ENCODE measurements at places on chromosomes 2 and 18.
A peak's percentile ranks its signal among the peaks of the same experiment; 100 is the strongest.

GRCh38 chr2:169507698-169508097, 1.8 kb upstream of the KLHL41 start:
- peak; percentile 75 for DNase-seq

- no peak for DNase-seq
Measured at GRCh38 chr2:217810260-217810659, 192.5 kb downstream of the TNS1 start.

DNA sequence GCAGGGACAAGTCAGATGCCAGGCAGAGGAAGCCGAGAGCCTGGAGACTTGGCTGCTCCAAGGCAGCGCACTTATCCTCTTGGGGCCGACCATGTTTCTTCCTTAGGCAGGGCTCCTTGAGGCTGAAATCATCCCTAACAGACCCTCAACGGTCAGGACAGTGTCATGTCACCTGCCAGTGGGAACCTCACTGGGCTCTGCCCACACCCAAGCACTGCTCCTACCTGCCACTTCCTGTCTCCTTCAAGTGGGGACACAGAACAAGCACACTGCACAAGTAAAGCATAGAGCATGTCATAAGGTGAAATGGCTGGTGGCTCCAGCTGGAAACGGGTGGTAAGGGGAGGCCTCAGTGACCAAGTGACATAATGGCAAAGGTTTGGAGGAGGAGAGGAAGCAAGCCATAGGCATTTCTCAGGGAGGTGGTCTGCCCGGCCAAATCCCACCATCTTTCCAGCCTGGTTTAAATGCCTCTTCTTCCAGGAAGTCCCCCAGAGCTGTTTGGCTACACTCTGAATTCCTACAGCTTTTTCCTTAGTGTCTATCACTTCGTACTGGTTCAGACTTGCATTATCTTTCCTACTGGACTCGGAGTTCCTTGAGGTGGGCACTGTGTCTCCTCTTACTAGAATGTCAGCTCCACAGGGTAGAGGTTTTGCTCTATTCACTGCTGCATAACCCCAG, 7.3 kb upstream of the ATOH8 start:
- DNase-seq, result no peak

DNA sequence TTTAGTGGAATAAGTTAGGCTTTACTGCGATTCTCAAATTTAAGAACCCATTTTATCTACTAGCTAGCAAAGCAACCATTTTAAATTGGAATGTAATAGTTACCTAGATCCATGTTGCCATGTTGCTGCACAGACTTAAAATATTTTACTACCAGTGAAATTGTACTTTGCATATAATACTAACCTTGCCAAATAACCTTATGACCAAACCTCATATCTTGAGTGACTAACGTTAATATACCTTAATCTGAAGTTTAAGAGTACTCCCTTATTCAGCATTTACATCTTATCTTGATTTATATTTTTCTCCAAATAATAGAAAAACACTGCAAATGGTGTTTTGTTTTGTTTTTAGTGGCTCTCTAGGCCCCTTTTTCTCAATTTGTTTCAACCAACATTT, 50.3 kb upstream of the NAB1 start:
- DNase-seq, result no peak

DNA sequence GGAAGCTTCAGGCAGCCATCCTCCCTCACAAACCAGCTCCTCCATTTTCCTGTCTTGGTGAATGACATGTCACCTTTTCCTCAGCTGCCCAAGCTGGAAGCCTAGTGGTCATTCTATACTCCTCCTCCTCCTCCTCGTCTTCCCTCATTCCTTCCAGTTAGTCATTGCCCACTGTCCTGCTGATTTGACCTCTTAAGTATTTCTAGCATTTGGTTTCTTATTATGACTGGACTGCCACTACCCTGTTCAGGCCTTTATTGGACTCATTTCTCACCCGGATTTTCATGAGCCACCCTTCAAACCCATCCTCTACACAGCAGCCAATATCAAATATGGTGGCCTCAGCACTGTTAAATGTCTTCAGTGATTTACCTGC, 21.9 kb upstream of the MGAT5 start:
- peak; percentile 27 for DNase-seq

- DNase-seq, result no peak
Measured at GRCh38 chr2:238803996-238804870, 43.7 kb upstream of the TWIST2 start.

GRCh38 chr2:133841900-133842299, 273.6 kb upstream of the NCKAP5 start:
- DNase-seq, result peak; percentile 45

DNA sequence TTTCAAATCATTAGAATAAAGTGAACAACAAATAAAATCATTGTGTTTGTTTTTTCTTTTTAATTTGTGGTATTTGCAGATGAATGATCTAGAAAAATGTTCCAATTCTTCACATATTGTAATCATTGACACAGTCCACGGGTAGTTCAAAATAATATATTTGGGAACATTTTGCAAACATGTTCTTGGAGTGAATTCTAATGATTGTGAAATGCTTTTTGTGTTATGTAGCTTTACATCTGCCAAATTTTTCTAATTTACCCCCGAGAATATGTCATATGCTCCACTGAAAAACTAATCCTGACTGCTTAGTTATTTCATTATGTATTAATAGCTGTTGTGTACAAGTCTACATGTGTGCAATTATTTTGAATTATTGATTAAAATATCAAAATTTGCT, 1468.4 kb upstream of the NXPH2 start:
- no peak for DNase-seq

GRCh38 chr2:217741381-217741955, 261.3 kb downstream of the TNS1 start:
- DNase-seq, result no peak

DNA sequence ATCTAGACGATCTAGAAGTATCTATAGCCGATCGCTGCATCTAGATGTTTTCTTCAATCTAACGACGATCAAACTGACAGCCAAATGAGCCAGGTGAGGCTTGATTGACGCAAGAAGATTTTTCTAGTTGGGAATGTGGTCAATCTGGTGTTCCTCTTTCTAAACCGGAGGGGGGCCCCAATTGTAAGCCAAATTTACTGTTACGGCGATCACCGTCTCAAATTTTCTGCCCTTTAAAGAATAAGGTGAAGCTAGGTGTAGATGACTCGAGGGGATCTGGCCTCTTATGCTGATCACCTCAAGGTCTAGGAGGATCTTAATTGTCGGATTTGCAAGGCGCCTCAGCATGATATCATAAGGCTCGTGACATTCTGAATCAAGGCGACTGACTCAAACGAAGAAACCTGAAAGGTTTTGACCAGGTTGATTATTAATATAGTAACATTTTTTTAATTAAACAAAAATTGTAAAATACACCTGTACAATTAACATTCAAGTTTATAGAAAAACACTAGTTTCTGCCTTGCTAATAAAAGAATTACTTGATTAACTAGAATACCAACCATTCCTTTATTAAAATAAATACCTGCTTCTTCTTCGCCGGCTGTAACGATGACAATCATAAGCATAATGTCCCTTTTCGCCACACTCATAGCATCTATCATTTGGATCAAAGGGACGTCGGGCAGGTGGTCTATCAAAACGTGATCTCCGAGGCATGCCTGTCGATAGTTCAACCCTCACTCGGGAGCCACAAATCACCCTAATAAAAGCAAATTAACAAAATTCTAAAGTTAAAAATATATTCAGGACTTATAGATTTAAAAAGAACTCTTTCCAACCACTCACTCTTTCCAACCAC, 2.0 kb downstream of the SRSF7 start:
- peak; percentile 60 for DNase-seq

DNA sequence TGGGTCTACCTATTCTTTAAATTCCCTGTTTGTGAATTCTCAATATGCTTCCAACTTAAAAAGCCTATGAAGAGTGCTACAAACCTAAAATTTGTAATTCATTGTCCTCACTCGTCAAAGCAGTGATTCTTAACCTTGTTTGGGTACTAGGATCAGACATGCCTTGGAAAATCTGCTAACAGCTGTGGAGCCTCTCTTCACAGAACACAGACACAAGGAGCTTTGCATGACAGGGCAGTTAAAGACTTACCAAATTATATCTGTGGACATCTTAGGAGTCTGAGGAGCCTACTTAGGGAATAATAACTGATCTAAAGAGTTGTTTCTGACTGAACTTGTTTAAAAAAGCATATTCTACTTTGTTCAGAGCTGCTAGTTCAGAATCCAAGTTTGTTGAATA, 38.1 kb downstream of the TMEM87B start:
- no peak for DNase-seq

DNA sequence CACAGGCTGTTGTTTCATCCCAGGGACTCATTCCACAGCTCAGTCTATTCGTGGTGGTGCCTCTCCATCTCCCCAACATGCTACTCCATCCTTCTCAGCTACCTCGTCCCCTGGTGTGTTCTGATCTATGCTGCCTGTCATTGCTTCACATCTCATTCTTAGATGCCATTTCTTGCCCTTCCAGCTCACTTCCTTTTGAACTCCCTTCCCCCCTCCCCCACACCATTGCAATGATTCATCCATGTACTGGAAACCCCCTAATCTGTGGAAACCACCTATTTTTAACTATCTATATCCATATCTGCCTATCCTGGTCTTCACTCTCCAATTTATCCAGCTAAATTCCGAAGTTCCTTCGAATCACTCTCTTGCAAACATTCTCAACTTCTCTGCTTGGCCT, 65.7 kb upstream of the PARD3B start:
- no peak for DNase-seq

DNA sequence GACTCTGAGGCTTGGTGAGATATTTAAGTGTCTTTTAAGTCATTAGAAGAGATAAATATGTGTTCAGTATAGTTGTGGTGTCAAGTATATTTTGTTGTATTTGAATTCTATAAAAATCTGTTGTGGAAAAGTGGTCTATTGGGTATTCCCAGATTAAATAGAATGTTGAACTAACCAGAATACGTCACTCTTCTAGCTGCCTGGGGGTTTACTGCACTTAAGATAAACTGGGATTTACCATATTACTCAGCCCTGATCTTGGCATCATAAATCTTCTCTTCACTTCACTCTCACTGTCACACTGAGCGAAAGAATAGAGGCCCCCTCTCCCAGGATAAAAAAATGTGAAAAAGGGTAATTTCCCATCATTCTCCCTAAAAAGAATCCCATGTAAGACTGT, 129.8 kb downstream of the BCL2 start:
- DNase-seq, result no peak

DNA sequence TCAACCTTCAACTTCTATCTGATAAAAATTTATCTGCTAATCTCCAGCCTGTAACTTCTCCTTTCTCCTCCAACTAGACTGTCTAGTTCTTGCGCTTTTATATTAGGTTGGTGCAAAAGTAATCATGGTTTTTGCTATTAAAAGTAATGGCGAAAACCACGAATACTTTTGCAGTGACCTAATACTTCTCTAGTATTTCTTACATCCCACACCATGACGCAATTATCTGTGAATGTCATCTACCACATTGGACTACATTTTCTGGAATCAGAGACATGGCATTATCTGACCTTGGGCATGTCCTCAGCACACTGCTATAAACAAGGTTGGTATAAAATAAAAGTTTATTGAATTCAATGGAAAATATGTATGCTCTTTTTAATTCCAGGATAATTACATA, 370.2 kb upstream of the LYPD1 start:
- no peak for DNase-seq

- DNase-seq, result no peak
Measured at GRCh38 chr2:194096402-194096801, 1560.6 kb upstream of the SLC39A10 start.

GRCh38 chr2:101643004-101643524, 54.4 kb upstream of the MAP4K4 start:
- no peak for DNase-seq

GRCh38 chr2:229170916-229171315, 100.2 kb downstream of the PID1 start:
- DNase-seq, result no peak

All from RKO (cell line).